ENCODE measurements at places on chromosomes 11 and 22.

GRCh38 chr11:697811-698311 is 2.2 kb downstream of the TMEM80 start:
- no peak for DNase-seq

DNA sequence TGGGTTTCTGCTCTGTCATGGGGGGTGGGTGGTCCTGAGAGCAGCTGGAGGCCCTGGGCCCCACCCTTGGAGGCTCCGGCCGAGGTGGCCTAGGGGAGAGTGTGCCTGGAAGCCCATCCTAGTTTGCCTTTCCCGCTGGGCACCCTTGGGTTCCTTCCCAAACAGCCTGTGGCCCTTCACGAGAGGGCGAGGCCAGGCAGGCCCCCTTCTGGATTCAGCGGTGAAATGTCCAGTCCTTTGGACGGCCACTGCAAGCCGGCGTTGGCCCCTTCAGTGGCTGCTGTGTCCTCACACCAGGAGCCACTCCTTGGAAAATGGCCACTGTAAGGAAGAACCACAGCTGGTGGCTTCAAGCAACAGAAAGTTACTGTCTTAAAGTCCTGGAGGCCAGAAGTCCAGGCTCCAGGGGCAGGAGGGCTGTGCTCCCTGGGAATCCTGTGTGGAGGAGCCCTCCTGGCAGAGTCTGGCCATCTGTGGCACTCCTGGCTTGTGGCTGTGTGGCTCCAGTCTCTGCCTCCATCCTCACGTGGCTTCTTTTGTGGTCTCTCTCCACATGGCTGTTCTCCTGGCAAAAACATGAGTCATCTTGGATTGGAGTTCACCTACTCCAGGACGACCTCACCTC is 854.1 kb downstream of the TBC1D22A start:
- no peak for DNase-seq

GRCh38 chr22:46025973-46026898 is 49.3 kb upstream of the WNT7B start:
- DNase-seq: no peak

GRCh38 chr11:12377106-12377823 is at the start of gene PARVA:
TSS of gene PARVA (plus strand) at chr11:12377571. CDS start at chr11:12377648, 77 bp downstream.
- no peak for DNase-seq

GRCh38 chr22:20080445-20080775 is 369 bp downstream of the DGCR8 start:
- peak; percentile 74 for DNase-seq

GRCh38 chr11:122100756-122101080 is 15.3 kb downstream of the BLID start:
- no peak for DNase-seq

- peak; percentile 57 for DNase-seq
Observed at GRCh38 chr11:122882857-122883645, 492 bp downstream of the JHY start.

DNA sequence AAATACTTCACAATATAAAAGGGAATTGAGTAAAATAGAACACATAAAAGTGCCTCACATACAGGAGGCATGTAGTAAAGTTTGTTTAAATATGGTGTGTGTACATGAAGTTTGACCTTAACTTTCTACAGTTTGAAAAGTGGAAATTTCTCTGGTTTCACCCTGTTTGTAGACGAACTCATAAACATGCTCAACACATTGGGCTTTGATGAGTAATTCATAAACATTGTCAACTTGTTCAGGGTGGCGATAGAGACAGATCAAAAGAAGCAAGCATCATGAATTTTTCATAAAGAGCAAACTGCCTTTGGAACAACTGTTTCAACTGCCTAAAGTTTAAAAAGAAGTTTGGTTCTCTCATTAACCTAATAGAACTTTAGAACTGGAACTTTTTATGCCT is 9.1 kb downstream of the SLN start:
- no peak for DNase-seq

- no peak for DNase-seq
Observed at GRCh38 chr11:77159937-77160495, 32.0 kb downstream of the MYO7A start.

DNA sequence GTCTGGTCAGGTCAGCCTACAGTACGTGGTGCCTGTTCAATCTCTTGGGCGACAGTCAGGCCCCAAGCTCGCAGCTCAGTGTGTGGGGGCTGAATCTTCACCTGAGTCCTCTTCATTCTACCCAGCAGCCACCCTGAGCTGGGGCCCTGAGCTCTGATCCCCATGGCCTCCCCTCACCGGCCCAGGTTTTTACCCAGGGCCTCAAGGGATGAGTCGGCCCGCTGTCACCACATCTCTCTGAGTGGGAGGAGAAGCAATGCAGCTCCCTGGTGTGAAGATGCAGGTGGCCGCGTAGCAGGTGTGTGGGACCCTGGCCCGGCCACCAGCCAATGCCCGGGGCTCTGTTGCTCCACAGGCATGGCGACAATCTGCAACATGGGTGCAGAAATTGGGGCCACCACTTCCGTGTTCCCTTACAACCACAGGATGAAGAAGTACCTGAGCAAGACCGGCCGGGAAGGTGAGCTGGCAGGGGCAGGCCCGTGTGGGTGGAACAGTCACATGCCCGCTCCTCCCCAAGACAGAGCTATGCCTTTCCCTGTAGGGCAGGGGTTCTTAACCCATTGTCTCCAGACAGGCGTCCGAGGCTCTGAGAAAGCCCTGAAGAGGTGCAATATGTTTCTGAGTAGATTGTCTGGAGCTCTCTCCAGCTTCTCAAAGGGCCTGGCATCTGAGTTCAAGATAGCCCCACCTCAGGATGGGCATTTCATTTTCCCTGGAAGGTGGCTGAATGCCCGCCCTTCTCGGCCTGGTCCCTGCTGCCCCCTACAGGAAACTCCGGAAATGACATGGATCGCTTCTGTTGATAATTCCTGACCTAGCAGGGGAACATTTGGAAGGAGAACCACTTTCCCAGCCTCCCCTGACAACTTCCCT is 26.9 kb downstream of the POLR3H start:
- peak; percentile 62 for DNase-seq

DNA sequence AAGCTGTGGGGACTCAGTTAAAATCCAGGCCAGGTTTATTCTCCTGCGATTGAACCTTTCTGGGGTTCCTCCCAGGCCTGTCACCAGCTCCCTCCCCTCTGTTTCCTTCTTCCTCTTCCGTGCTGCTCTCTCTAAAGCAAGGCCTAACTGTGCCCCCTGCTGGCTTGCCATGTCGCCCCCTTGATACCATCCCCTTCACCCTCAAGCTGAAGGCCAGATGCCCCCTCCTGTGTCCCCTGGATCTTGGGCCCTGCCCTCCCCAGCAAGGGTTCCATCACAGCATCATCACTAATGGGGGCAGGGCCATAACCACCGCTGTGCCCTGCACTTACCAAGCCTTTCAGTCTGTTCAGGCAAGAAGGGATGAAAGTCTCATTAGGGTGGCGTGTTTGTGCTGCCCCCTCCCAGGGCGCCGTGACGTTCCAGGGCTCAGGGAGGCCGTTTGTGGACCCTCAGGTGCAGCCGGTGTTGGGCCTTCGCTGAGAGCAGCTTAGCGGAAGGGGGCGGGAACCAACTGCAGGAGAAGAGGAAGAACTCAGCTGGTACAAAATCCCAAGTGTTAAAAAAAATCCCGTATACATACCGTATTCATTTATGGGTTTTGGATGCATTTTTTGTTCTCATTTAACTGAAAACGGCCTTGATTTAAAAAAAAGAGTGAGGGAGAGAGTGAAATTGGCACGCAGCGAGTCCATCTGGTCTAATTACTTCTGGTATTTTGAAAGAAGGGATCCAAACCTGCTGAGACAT is 69.9 kb downstream of the MPPED1 start:
- DNase-seq: peak; percentile 66

DNA sequence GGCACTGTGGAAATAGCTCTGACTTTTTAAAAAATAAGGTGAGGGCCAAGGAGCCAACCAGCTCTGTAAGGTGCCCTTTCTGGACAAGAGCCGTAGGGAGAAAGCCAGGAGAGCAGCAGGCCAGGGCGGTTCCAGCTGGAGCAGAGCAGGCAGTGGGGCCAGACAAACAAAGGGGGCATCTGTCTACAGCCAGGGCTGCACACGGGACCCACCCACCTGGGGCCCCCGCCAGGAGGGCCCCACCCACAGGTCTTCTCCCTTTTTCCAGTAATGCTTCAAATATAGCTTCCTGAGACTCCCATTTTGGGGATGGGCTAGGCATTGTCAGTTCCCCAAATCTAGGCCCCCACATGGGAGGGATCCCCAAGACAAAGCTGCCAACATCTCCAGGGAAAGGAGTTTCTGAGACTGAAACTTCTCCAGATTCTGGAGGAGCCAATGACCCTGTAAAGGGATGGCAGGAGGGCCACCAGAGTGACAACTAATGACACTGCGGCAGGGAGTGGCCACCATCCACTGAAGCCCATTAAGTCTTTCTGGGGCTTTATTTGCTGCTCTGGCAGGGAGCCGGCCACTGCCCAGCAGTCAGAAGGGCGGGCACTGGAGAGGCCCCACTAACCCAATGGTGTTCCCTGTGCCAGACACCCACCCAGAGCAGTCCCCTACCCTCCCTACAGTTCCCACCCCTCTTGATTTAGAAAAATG is 1.9 kb downstream of the ZFTA start:
- DNase-seq: no peak

GRCh38 chr11:120956710-120957495 is 67.0 kb upstream of the TBCEL start:
- no peak for DNase-seq

- DNase-seq: peak; percentile 37
Observed at GRCh38 chr11:88363648-88364065, 26.1 kb upstream of the CTSC start.

- DNase-seq: no peak
Observed at GRCh38 chr11:19510468-19510867, 202.2 kb upstream of the NAV2 start.

- DNase-seq: no peak
Observed at GRCh38 chr11:1479006-1479677, 7.4 kb downstream of the MOB2 start.
